ENCODE measurements at places on chromosomes 12 and 14.

- no peak for DNase-seq
These were observed at the start of gene NPC2 for GRCh38 chr14:74492776-74493342. Gene NPC2 (minus strand): TSS chr14:74493305. CDS start chr14:74493274, 31 bp downstream.

DNA sequence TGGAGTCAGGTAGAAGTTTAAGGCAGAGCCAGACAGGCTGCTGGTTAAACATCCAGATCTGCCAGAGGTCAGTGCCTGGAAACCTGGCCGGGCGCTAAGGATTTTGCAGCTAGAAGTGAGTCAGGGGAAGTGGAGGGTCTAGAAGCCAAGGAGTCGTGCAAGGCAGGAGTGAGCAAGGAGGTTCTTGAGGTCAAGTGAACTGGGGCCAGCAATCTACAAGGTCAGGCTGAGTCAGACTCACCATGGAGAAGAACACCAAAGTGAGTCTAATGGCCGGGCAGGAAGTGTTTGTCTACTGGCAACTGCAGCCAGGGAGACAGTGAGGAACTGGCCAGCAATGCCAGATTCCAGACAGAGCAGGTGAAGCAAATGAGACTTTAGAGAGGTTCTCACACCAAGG lies 628.2 kb downstream of the ETNK1 start:
- no peak for DNase-seq

DNA sequence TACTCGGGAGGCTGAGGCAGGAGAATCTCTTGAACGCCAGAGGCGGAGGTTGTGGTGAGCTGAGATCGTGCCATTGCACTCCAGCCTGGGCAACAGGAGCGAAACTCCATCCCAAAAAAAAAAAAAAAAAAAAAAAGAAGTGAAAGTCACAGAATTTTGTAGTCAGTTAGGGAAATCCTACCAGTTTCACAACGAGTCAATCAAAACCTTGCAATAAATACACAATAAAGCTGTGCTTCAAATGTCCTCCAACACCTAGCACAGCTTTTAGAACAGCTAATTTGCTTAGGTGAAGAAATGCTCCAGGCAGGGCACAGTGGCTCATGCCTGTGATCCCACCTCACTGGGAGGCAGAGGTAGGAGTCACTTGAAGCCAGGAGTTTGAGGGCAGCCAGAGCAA lies 112.8 kb upstream of the ATF7IP start:
- DNase-seq, result no peak

- DNase-seq, result no peak
These were observed 120.9 kb upstream of the SFSWAP start for GRCh38 chr12:131589966-131590365.
